ENCODE measurements at places on chromosomes 4 and X.
A peak's percentile ranks its signal among the peaks of the same experiment; 100 is the strongest.

- DNase-seq: no peak
Observed at GRCh38 chrX:28854637-28855036, 267.4 kb downstream of the IL1RAPL1 start.

DNA sequence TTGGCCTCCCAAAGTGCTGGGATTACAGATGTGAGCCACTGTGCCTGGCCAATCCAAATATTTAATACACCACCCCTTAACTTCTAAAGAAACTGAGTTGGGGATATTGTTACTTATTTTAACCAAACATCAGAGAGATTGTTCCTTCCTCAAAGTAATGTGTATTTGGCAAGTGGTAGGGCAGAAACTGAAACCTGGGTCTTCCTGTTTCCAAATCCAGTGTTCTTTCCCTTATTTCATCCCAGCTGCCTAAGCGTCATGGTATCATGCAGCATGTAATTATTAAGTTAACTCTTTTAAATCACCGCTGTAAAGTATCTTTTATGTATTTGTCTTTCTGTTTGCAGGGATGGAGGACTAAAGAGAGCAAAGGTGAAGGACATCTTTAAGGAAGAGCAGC is 68.4 kb downstream of the GPAT3 start:
- no peak for DNase-seq

- DNase-seq: no peak
Observed at GRCh38 chr4:170008371-170008770, 17.8 kb downstream of the MFAP3L start.

DNA sequence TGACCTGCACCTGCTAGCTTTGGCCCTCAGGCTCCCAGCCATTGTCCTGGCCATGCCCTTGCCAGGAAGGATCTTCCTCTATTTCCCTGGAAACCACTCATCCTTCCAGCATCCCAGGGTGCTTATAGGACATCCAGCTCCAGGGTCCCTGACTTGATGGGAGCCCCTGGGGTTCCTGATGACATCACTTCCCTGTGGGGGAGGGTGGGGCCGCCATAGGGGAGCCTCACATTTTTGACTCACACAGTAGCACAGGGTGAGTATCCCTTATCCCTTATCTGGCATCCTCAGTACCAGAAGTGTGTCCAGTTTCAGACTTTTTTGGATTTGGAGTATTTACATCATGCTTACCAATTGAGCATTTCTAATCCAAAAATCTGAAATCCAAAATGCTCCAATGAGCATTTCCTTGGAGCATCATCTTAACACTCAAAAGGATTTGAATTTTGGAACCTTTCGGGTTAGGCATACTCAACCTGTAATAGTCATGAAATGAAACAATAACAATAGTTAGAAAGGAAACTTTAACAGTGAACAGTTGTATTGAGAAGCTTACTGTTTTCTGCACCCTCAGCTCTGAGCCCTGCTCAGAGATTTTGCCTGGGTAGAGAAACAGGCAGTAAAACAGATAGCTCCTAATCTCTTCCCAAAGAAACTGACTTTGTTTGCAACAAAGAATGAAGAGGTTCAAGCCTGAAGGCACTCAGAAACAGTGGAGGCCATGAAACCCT is 22.1 kb downstream of the TNIP2 start:
- DNase-seq: no peak

DNA sequence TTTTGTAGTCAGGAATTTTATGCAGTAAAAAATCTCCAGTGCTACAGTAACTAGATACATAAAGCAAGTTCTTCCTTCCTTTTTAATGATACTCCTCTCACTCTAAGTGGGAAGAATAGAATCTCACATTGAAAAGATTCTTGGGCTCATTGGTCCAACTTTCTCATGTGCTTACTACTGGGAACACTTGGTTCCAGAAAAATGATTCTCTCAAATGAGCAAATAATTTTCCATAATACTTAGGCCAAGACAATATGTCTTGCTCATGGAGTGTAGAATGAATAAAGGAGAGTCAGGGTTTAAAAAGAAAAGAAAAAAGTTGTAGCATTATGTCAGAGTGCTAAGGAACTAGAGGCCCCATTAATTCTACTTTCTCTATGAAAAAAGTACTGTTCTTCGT is 197.8 kb downstream of the RASL11B start:
- no peak for DNase-seq

- no peak for DNase-seq
Observed at GRCh38 chr4:159828687-159829086, 725.8 kb downstream of the RAPGEF2 start.

DNA sequence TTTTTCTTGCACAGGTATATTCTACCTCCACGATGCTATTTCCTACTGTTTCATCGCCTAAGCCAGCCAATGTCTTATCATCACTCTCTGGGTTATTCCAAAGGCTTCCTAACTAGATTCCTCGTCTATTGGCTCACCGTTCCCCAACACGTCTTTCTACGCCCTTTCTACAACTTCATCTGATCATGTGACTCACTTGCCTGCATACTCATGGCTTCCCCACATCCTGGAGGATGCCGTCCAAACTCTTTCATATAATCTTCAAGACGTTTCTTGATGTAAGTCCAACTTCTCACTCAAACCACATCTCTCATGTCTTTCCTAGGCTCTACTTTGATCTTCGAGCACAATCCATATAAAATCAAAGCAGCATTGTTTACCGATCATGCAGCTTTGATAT is 322.0 kb upstream of the PPARGC1A start:
- no peak for DNase-seq

DNA sequence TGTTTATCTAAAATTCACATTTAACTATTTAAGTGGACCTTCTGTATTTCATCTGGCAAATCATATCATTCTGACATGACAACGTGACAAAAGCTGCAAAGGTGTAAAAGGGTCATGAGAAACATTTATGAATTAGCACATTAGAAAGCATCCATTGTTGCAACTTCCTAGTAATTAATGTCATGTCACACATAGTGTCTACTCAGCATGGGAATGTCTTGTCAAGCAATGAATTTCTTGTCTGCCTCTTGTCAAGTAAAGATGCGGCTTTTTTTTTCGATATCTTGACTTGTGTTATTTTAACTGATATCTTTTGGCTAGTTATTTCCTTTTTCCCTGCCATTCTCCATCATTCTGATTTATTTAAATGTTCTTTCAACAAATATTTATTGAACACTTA is 463.5 kb upstream of the CXorf51B start:
- no peak for DNase-seq

- no peak for DNase-seq
Observed at GRCh38 chr4:56650262-56651055, 30.6 kb downstream of the HOPX start.

DNA sequence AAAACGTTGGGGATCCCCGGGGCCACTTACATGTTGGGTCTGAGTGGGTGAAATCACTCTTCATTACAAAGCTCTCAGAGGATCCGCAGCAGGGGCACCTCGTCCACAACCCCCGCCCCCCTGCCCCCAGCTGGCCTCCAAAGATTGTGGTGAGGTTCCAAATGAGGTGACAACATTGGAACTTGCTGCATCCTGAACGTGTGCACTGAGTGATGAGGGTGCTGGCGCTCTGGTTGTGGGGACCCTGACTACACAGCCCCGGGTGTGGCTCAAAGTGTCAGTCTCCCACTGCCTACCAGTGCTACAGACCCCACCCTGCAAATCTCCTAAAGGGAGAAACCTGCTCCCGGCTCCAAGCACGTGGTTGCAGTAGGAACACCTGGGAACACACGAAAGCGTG is 111.9 kb downstream of the PHKA2 start:
- no peak for DNase-seq

DNA sequence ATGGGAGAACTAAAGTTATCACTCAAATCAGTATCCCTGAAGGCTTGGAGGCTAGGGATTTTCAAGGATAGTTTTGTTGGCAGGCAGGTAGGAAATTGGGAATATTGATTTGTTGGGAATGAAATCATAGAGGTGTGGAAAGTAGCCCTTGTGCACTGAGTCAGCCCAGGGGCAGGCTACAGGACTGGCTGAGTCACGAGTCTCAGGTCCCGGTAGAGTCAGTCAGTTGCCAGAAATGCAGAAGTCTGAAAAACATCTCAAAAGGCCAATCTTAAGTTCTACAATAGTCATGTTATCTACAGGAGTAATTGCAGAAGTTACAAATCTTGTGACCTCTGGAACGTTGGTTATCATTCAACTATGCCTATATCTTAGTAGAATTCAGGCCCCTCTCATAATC is 153.1 kb downstream of the GC start:
- DNase-seq: no peak

GRCh38 chr4:139749338-139749737 is 83.7 kb downstream of the MGST2 start:
- DNase-seq: no peak

GRCh38 chr4:169745291-169745690 is 12.5 kb downstream of the HPF1 start:
- peak; percentile 68 for DNase-seq

GRCh38 chrX:129115104-129115503 is 408.2 kb downstream of the SMARCA1 start:
- peak; percentile 0 for DNase-seq

DNA sequence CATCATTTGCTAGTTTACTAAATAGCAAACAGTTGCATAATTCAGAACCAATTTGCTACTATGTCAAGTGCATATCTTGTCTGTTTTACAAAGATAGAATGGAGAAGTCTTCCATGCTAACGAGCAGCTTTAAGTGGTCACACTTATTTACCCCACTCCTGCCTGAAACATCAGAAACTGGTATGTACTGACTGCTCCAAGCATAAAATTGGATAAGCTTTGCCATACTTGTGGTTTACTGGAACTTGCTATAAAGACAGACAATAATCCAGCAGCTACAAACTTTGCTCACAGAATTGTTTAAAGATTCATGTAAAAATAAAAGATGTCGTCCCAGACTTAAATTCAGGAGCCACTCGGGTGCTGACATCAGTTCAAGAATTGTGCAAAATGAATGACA is 13.3 kb upstream of the CDKL2 start:
- DNase-seq: peak; percentile 62
